ENCODE measurements at places on chromosomes 3 and 15.

DNA sequence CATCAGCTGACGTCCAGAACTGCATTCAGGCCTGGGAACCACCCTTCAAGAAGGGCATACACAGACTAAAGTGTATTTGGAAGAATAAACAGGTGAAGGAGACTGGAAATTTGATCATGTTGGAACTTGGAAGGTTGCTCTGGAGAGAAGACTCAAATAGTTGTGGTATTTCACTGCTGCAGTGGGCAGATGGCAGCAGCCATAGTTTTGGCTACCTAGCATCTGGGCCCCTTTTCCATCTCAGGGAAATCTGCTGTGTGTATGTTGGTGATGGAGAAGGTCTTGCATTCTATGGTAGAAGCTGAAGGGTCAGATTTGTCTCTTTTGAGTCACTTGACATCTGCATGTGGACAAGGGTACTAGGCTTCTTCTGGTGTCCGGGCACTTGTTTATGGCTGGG, 114.4 kb upstream of the FGF7 start:
- DNase-seq: no peak

DNA sequence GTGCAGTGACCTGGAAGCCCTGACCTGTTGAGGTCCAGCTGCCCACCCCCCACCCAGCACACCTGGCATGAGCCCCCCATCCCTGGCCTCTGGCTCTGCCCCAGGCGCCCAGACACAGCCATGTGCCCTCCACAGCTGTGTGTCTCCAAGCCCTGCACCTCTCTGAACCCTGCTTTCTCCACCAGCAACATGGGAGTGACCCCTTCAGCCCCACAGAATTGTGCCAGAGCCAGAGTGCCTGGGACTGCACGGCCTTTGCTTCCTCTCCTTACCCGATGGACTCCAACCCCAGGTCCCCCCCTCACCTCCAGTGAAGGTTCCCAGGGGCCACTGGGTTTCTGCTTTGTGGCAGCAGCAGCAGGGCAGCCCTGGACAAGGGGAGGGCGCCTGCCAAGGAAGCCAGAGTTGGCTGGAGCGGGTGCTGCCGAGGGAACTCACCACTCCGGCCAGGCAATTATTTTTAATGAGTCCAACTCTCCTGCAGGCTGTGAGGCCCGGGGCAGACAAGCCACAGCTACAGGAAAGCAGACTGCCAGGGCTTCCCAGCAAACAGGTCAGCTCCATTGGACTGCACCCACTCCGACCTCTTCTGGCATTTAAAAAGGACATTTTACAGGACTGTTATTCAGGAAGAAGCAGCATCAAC, 24.1 kb downstream of the PRR20G start:
- no peak for DNase-seq

- peak; percentile 96 for DNase-seq
Observed at GRCh38 chr15:75029378-75030022, 6.1 kb downstream of the PPCDC start.

GRCh38 chr15:32763295-32763694, 45.5 kb downstream of the GREM1 start:
- no peak for DNase-seq

GRCh38 chr3:197482001-197482400, 73.8 kb downstream of the BDH1 start:
- no peak for DNase-seq

- no peak for DNase-seq
Observed at GRCh38 chr3:194382196-194382891, 12.8 kb upstream of the LRRC15 start.

- no peak for DNase-seq
Observed at GRCh38 chr3:33639889-33640288, 78.2 kb downstream of the CLASP2 start.

- DNase-seq: no peak
Observed at GRCh38 chr3:25687742-25688141, 23.0 kb upstream of the TOP2B start.

DNA sequence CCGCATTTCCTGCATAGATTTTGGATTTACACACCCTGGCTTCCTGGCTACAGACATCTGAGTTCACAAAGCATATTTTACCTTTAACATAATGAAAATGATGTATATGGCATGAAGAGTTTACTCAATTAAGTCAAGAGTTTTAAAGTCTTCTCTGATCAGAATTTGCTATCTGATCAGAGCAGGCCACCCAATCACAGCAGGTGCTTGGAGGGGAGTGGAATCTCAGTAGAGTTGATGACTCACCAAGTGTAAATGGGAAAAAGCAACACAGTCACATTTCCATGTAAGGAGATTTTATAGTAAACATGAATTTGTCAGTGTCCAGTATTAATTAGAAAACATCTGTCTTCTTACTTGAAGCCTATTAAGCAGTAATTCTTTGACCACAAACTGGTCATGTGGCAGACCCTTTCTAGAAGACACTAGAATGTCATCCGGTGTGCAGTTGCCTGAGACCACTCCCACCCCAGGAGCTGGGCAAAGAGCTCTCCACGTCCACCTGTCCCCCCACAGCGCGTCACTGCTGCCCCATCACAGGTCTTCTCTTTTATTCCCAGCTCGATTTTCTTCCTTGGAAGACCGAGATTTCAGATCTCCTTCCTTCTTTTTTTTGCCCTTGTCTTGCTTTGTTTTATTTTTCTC, 10.8 kb downstream of the MESD start:
- no peak for DNase-seq

DNA sequence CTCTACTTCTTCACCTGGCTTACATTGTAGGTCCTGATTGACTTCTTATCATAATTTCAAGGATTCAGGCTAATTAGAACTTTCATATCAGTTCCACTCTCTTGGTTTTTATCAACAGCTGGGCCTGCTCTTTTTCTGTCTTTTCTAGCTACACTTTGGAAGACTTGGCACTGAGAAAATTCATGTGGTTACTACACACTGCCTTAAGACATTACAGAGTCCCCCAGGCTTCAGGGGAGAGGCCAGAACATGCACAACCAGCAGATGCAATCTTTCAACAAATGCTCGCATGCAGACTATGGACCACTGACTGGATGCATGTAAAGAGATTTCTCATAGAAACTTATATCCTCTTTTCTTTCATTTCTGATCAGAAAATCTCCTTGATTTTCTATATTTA, 423.5 kb downstream of the TUSC7 start:
- DNase-seq: no peak

Measured in ovary (tissue), 10 donors.